ENCODE measurements at places on chromosomes 3 and 15.

GRCh38 chr3:193830791-193831191 lies 237.8 kb downstream of the OPA1 start:
- peak; percentile 88 for DNase-seq

- no peak for DNase-seq
Observed at GRCh38 chr3:139227827-139228226, 116.0 kb upstream of the MRPS22 start.

GRCh38 chr15:52336529-52336928 lies 40.9 kb upstream of the MYO5C start:
- no peak for DNase-seq

GRCh38 chr3:173396191-173397041 lies 1.1 kb upstream of the NLGN1 start:
- DNase-seq, result peak; percentile 58

GRCh38 chr3:57746156-57747010 lies 9.7 kb upstream of the SLMAP start:
- no peak for DNase-seq

DNA sequence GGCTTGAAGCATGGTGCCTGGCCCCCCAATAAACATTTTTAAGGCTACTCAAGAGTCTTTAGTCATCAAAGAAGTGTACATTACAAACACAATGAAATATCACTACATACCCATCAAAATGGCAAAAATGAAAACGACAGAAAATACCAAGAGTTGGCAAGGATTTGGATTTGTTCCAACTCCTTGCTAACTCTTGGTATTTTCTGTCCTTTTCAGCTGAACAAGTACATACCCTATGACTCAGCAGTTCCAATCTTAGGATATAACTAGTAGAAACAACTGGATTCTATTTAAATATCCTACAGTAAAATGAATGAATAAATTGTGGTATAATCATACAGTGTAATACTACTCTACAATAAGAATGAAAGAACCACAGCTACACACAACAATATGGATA lies 25.1 kb upstream of the GABPB1 start:
- no peak for DNase-seq

DNA sequence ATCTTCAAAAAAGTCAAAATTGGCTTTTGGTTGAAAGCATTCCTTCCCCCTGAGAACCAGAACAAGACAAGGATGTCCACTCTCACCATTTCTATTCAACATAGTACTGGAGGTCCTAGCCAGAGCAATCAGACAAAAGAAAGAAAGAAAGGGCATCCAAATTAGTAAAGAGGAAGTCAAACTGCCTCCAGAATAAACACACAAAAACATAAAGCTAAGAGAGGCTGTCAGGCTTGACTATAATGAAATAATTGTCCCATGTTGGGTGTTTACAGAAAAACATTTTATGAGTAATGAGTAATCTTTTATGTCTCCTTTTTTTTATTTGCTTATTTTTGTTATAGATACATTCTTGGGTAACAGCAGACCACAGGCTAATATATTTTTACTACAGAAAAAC lies 18.3 kb upstream of the FAM240A start:
- DNase-seq, result no peak

DNA sequence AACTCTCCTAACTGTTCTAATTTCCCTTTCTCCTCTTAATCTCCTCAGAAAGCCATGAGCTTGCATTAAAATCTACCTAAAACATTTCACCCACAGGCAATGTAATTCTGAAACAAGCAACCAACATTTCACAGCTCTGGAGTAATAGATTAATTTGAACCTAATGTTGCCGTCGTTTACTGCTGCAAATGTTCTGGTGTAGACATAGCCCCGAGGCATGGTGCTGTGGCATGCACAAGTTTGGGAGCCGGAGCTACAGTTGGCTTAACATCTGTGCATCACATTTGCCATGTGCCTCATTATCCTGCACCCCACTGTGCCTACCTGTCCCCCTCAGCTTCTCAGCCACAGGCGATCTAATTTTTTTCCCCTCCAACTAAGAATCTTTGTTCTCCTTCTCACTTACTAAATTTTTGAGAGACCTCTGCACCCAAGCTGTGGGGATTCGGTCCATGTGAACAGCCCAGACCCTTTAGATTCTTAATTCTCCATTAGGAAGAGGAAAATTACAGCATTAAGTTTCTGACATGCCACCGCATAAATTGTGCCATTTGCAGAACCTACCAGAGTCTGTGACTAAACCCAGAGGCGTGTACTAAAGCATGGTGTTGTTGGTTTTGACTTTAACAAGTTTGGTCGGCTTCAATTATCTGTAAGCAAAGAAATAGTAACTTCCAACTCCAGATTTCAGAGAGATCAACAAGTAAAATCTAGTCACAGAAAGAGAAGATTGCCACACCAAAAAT lies 419.2 kb downstream of the MECOM start:
- DNase-seq, result no peak
